ENCODE measurements at places on chromosomes 11 and 22.
A peak's percentile ranks its signal among the peaks of the same experiment; 100 is the strongest.

GRCh38 chr22:23409976-23410375, 170.1 kb downstream of the IGLL1 start:
- no peak for DNase-seq

DNA sequence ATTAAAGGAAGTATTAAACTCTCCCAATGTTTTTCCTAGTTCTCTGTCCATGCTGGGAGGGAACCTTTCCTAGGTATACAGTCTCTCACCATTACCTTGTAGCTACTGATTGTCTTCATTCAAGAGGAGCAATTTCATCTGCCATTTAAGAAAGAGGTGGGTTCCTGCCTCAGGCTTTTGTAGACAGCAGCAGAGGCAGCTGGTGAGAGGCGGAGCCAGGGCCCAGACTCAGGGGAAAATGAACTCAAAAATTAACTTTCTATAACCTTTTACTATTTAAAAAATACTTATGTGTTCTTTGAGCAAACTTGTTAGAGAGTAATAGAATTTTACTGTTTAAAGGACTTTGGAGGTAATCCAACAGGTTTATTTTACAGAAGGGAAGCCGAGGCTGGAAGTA, 133.0 kb downstream of the SNX19 start:
- no peak for DNase-seq

DNA sequence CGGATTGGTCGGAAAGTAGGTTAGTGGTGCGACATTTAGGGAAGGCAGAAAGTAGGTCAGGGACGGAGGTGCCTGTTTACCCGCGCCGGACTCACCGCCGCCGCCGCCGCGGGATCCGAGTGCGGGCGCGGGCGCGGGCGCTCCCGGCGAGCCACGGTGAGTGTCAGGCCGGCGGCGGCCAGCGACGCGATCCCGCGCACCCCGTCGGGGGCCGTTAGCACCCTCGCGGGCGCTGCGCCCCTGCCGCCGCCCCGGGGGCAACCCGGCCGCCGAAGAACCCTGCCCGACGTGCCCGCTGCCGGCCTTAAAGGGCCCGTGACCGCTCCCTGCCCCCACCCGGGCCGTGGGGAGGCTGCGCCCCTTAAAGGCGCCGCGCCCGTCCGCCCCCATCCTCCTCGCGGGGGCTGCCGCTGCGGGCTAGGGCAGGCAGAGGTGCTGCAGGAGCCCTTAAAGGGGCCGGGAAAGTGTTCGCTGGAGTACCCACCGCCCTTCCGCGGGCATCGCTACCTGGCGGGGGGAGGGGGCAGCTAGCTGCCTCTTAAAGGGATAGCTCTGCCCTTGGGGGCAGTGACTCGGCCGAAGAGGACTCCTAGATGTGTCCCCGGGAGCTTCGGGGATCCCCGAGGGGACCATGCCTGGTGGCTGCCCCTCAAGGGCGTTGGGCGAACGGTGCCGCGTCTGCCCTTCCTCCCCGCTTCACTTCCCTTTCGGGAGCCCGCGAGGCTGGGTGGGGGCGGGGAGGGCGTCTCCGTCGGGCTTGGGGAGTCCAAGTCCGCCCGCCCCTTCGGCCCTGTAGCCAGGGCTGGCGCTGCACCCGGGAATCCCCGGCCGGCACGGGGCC, at the start of gene BMAL1:
TSS of gene BMAL1 (plus strand) at position 23 of the 841 bp plus-strand sequence. CDS start 76,519 bp downstream, outside the sequence.
- DNase-seq: peak; percentile 11

DNA sequence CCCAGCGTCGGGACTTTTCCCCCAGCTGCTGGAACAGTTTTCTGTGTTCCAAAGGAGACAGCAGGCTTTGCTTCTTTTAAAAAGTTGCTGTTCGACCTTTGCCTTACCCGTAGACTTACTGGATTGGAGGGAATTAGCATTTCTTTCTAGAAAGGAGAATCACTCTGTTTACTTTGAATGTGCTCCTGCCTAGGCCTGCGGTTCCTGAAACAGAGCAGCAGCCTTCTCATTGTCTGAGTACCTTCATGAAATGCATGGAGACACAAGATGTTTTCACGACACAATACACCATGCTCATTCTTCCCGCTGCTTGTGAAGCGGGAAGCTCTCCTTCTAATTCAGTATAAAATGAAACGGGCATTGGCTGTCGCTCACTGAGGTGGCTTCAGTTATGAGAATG, 196.2 kb downstream of the TBC1D22A start:
- DNase-seq: no peak

- DNase-seq: no peak
Observed at GRCh38 chr11:21566521-21567117, 626.3 kb upstream of the ANO5 start.
